ENCODE measurements at places on chromosomes 16 and 17.

DNA sequence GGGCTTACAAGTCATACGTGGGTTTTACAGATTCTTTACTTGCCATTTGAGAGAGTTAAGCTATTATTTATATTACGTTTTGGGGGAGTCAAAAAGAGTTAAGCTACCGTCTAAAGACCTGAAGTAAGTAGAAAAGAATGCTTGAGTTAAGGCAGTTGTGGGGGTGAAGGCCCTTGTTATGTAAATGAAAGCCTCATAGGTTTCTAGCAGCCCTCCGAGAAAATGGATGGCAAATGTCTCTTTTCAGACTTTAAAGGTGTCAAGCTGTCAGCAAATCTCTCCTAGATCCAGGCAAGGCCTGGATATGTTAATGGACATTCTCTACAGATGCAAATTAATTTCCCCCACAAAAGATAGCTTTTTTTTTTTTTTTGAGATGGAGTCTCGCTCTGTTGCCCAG, 7.2 kb upstream of the EIF4A3 start:
- DNase-seq = no peak

- no peak for DNase-seq
Observed at GRCh38 chr16:8957509-8958157, 6.1 kb downstream of the USP7 start.

DNA sequence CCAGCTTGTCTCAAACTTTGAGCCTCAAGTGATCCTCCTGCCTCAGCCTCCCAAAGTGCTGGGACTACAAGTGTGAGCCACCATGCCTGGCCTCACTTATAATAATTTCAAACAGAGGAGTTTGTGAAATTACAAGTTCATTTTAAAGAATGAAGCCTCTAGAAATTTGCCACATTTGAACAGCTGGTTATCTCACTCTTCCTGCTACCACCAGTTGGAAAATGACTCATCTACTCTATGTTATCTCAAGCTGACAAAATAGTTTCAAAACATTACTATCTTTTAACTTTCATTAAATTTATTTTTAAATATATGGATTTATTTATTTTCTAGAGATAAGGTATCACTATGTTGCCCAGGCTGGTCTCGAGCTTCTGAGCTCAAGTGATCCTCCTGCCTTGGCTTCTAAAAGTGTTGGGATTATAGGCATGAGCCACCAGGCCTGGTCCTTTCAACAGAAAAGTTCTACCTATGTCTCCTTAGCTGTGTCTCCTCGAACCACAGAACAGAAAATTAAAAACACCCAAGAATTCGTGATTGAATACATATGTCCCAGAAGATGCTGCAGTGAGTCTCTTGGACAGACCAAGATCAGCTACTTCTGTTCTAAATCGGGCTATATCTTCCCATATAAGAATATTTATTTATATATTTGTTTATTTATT, 47.6 kb downstream of the MYH13 start:
- DNase-seq = no peak

DNA sequence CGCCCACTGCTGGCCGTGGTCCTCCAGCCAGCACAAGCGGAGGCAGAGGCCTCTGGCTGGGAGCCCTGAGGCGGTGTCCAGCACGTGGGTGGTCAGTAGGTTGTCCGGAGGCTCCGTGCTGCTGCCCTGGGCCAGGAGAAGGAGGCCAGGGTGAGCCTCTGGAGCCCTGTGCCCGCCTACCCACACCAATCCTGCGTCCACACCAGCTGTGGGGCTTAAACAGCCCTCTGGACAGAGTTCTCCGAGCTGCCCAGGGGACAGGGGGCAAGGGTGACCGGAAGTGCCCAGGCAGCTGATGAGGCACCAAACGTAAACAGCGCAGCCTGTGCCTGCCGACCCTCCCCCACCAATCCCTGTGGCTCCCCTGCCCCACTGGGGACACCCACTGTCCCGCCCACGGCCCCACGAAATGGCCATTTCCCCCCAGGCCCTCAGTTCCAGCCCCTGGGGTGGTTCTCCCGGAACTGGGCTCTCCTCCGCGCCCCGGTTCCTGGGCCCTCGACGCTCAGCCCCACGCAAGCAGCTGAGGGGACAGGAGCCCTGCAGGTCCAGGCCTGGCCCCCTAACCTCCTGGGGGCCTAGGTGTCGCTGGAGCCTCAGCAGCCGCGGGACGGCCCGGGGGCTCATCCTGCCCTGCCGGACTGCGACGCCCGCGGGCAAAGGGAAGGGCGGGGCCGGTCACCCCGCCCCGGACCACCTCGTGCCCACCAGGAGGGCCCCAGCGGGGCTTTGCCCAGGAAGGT, 27.9 kb upstream of the DBNDD1 start:
- no peak for DNase-seq

- DNase-seq = no peak
Observed at GRCh38 chr17:5629128-5629527, 44.8 kb upstream of the NLRP1 start.

DNA sequence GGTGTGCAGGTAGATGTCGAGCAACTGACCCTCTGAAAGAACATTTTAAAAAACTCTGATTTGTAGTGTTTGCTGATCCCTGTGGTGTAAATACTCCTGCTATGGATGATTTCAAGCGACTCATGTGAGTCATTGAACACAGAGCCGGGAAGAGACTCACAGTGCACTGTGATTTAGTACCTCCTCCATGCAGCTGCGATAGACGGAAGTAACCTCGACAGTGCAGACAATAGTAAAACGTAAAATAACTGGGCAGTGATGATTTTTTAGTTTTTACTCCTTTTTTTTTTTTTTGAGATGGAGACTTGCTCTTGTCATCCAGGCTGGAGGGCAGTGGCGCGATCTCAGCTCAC, 8.7 kb downstream of the TBX21 start:
- no peak for DNase-seq

DNA sequence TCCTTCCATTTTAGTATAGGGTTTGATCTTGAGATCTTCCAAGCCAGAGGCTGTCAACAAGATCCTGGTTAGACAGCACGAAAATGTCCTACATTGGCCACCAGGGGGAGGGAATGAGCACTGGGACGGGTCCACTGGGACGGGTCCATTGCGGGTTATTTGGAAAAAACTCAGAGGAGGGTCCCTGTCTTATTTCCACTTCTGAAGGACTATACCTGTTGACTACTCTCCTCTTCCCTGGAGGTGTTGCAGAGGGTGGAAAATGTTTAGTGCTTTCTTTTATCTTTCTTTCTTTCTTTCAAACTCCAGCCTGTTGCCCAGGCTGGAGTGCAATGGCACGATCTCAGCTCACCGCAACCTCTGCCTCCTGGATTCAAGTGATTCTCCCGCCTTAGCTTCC, 2.5 kb downstream of the TTLL6 start:
- DNase-seq = peak; percentile 12

GRCh38 chr16:3050487-3050886, 4.1 kb downstream of the MMP25 start:
- no peak for DNase-seq

- DNase-seq = no peak
Observed at GRCh38 chr17:74473294-74473693, 6.9 kb downstream of the CD300A start.
